ENCODE measurements at places on chromosomes 11 and 22. TPM values are rescaled to one million over a fixed set of nuclear protein-coding genes. Genes with fewer than 3 reads are reported as not detected.

The ZBED5 gene
- 26.4 TPM for total RNA-seq

The AMOTL1 gene
- 355 TPM for total RNA-seq

The TNNT3 gene
- total RNA-seq: 3,276 TPM

The LRRC10B gene
- total RNA-seq: 0.64 TPM

The IGF2 gene
- total RNA-seq: 126 TPM

The H19 gene
- total RNA-seq: 4,559 TPM

The MRPL11 gene
- 57.4 TPM for total RNA-seq

The RPL27A gene
- 569 TPM for total RNA-seq

The KIRREL3 gene
- total RNA-seq: not detected

The APOL6 gene
- total RNA-seq: 6.7 TPM

The HBG2 gene
- not detected for total RNA-seq

The CHCHD10 gene
- 659 TPM for total RNA-seq

The PLAAT2 gene
- total RNA-seq: not detected

The CEND1 gene
- not detected for total RNA-seq

The NRXN2 gene
- 4.9 TPM for total RNA-seq

The XKR3 gene
- not detected for total RNA-seq

GRCh38 chr11:92711926-92712325 lies 257.5 kb upstream of the MTNR1B start:
- DNase-seq: no peak

GRCh38 chr22:38350444-38351359 lies 33.5 kb upstream of the CSNK1E start:
- no peak for DNase-seq

- DNase-seq: no peak
These were observed 16.7 kb downstream of the DDX25 start for GRCh38 chr11:125921042-125921441.

DNA sequence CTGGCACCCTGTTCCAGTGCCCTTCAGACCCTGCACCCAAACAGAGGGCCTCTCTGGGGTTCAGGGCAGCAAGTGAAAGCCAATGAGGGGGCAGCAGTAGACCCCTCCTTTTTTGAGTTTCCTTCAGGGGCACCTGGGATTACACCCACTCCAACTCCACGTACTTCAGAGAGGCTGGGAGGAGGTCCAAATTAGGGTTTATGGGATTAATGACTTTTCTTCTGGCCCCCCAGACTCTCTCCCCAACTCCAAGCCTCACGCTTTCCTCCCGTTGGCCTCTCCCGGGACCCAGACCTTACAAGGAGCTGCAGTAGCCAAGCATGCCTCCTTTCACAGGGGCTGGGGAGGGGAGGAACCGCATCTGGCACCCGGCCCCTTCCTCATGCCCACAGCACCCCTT lies 101.7 kb downstream of the NECTIN1 start:
- DNase-seq: no peak

- no peak for DNase-seq
These were observed 24.6 kb downstream of the IGHMBP2 start for GRCh38 chr11:68928136-68928880.

DNA sequence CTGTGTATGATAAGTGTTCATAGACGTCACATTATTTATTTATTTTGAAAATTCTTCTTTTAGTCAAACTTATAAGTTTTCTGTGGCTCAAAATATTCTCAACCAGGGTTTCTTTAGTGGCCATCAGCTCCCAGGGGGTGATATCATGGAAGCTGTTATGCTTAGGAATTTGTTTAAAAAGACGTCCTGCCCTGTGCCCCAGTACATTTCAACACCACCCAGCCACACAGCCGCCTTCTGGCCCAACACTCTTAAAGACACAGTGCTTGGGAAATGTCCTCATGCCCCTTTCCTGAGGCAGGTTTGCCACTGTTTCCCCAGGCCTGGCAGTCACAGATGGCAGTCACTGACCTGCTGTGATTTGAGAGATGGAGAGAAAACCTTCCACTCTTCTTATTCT lies 19.9 kb downstream of the TSKU start:
- DNase-seq: no peak

DNA sequence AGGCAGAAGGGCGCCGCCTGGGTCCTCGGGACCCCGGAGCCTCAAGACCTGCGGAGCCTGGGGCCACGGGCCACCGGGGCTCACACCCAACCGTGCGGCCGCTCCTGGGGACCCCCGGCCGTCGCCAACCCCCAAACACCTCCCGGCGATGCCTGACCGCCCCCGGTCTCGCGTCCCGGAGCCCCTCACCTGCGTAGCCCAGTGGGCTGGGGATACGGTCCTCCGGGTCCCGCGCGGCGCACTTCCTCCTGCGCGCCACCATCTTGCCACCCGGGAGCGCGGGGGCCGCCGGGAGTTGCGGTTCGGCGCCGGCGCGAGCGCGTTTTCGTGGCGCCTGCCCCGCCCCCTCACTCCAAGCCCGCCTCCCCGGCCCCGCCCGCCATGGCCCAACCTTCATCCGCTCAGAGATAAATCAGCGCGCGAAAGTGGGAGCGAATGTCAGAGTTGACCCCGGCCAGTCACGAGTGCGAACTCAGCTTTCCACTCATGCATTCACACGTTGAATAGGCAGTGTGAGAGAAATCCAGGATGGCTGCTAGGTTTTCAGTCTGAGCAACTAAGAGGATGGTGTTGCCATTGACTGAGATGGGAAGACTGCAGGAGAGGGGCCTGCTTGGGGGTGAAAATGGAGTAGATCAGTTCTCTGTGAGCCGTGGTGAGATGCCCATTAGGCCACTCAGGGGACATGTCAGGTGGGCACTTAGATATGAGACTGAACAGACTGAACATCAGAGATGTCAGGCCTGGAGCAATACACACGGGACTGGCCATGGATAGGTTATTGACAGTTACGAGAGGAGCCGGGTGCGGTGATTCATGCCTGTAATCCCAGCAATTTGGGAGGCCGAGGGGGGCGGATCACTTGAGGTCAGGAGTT lies at the start of gene RRP7A:
RRP7A (minus strand) TSS at position 272 of the 877 bp plus-strand sequence; CDS start at position 262, 10 bp downstream.
- peak; percentile 88 for DNase-seq

GRCh38 chr11:101187748-101188147 lies 58.1 kb upstream of the PGR start:
- no peak for DNase-seq

DNA sequence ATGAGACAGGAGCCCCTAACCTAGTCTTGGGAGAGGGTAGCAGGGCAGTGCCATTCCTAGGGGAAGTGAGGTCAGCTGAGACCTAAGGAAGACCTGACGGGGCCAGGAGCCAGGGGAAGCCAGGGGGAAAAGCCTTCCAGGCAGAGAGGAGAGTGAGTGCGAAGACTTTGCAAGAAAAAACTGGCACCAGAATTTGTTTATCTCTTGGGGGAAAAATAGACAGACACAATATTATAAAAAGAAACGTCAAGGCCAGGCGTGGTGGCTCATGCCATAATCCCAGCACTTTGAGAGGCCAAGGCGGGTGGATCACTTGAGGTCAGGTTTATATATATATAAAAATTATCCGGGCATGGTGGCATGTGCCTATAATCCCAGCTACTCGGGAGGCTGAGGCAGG lies 26.9 kb upstream of the TESMIN start:
- no peak for DNase-seq

DNA sequence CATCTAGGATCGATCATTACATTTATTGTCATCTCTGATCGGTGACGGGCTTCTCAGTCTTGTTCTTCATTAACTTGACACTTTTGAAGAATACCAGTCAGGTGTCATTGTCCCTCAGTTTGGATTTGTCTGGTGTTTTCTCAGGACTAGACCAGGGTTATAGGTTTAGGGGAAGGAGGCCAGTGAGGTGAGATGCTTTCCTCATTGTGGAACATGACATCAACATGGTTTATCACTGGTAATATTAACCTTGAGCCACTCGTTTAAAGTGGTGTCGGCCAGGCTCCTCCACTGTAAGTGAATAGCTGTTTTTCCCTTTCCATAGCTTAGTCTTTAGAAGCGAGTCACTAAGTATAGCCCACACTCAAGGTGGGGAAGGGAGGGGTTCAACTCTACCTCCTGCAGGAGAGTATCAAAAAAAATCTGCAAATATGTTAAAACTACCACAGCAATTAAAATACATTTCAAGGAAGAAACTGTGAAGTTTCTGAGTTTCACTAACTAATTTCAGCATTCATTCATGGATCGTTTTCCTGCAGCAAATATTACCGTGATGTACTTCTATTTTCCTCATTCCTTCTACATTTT lies 42.0 kb downstream of the KCNQ1OT1 start:
- DNase-seq: no peak

DNA sequence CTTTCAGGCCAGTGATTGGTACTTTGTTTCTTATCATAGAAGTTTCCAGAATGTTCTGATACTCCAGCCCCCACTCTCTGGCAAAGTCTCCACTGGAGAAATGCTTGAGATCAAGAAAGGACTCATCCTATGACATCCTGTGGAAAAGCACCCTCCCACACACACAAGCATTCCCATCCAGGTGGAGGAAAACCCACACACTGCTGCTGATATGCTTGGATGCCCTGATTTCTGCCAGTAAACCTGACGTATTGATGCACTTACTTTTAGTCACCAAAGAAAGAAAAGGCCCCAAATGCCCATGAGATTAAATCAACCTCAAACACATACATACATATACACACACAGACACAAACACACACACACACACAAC lies 9.2 kb upstream of the SLC5A12 start:
- DNase-seq: no peak

DNA sequence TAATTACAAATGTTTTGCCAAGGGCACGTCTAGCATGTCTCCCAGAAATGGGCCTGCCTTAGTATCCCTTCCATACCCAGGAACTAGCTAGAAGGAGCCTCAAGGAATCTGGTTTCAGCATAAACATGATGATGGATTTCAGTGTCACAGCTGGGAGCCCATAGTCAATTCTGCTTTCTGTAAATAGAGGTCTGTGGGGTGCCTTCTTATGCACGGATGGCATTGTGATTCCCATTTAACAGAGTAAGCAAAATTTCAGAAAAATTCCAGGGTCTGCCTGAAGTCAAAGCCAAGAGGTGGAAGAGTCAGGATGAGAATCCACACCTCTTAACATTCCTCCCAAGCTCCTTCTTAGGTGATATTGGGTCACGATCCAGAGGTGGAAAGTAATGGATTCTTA lies 12.1 kb downstream of the DUSP18 start:
- no peak for DNase-seq

DNA sequence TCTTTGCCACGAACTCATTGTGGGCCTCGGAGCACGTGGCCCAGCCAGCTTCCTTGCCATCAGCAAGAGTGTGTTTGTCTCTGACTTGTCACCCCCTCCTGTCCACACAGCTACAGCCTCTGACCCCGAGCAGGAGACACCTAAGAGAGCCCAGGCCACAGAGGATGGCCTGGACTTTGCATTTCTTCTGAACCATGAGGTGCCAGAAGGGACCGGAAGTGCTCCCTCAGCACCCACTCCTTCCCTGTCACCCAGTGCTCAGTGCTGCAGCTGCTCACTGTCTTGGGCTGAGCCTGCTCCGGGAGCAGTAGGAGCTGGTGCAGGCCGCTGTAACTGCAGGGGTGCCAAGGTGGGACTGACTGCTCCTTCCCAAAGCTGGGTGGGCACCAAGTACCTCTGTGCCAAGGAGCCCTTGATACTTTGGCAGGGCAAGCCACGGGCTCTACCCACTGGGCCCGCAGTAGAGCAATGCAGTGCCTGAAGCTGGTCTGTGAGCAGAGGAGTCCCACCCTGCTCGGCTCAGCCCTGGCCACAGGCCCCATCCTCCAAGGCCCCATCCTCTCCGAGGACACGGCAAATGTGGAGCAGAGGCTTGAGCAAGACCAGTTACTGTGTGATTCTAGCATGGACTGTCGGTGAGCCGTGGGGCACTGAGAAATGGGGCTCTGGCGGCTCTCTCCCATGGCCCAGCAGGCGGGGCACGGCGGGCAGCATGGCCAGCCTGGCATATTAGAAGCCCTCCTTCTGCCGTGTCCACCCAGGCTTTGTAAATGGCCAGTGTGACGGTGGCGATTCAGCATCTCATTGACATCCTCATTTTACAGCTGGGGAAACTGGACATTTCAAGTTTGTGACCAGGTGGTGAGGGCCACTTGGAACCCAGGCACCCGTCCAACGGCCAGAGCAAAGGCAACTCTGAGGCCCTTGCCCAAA lies 6.3 kb downstream of the GRK2 start:
- no peak for DNase-seq

DNA sequence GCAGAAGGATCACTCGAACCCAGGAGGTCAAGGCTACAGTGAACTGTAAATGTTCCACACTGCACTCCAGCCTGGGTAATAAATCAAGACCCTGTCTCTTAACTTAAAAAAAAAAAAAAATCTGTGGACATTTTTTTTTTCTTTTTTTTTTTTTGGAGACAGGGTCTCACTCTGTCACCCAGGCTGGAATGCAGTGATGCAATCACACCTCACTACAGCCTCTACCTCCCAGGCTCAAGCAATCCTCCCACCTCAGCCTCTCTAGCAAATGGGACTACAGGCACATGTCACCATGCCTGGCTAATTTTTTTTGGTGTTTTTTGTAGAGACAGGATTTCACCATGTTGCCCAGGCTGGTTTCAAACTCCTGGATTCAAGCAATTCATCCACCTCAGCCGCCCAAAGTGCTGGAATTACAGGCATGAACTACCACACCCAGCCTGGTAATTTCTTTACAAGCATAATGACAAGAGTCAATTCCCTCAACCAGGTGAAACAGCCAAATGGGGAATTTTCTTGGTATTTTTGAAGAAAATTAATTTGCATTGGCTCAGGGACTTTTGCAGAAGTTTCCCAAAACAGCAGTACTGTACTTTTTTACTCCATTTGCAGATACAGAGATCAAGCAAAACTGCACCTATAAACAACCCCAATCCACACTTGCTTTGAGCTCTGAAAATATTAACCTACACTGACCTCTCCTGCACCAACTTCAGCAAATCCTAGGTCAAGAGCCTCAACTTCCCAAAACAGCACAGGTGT lies 44.0 kb downstream of the MRTFA start:
- no peak for DNase-seq

- no peak for DNase-seq
These were observed 16.9 kb downstream of the SMIM38 start for GRCh38 chr11:69172674-69173073.
